Activated naive CD8-positive, alpha-beta T cell treated with anti-CD3 and anti-CD28 coated beads, Interleukin-2, amount 50 U/mL, for 24 hours (primary cell): ENCODE measurements at places on chromosomes 7 and 10.

GRCh38 chr7:142720986-142721385 lies 28.3 kb upstream of the PRSS1 start:
- DNase-seq = no peak

GRCh38 chr7:108094933-108095710 lies 35.0 kb downstream of the LAMB4 start:
- no peak for DNase-seq

DNA sequence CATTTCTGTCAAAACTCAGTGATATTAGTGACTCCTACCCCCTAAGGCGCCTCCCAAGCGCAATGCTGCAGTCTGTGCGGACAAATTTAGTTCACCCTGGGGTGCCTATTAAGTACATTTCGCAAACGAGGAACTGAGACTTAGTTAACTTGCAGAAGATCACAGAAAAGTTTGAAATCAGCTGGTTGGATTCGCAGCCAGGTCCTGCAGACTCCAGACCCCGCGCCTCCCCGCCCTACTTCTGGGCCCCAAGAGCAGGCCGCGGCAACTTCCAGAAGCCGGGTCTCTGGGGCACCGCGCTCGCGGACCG lies 588 bp downstream of the CYREN start:
- DNase-seq = no peak

DNA sequence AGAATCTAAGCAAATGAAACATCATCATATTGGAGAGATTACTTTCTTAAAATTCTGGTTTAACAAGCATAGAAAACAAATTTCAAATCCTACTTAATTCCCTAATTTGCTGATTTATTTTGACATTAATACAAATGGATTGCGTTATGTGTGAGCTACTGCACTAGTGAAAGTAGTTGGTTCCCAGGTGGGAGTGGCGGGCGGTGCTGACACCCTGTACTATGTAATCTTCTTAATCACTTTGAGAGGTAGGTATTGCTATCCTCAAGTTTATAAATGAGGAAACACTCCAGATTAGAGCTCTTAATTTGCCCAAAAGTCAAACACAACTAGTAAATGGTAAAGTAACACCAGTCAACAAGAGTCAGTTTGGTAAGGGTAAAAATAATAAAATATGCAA lies 131.1 kb downstream of the ELAPOR2 start:
- no peak for DNase-seq

GRCh38 chr10:132879408-132880127 lies 62.8 kb downstream of the CFAP46 start:
- DNase-seq = no peak
